ENCODE measurements at places on chromosomes 2 and 18. TPM values are rescaled to one million over a fixed set of nuclear protein-coding genes. Genes with fewer than 3 reads are reported as not detected.

ARMC9 gene
- total RNA-seq, result 33.8 TPM

HNMT gene
- 1.3 TPM for total RNA-seq

SCYGR4 gene
- total RNA-seq, result not detected

- H3K27me3 ChIP-seq, result no peaks in the 10 kb centered on the region
- no peaks in the 10 kb centered on the region for H3K4me1 ChIP-seq
- H3K27ac ChIP-seq, result no peak overlapping the region
- DNase-seq, result peak; percentile 27
These were observed 2.5 kb upstream of the ANKRD39 start for GRCh38 chr2:96860065-96861029.

- no peaks in the 10 kb centered on the region for H3K4me1 ChIP-seq
- no peaks in the 10 kb centered on the region for H3K27me3 ChIP-seq
- no peak for DNase-seq
- no peak overlapping the region for H3K27ac ChIP-seq
These were observed 17.2 kb upstream of the NAPG start for GRCh38 chr18:10508591-10508990.

GRCh38 chr2:27954771-27955383 lies 64.3 kb downstream of the BABAM2 start:
- H3K4me3 ChIP-seq, result no peak overlapping the region
- no peak for DNase-seq
- peaks cover 3% of the 10 kb centered on the region for H3K4me1 ChIP-seq
- no peak overlapping the region for H3K27ac ChIP-seq
- no peaks in the 10 kb centered on the region for H3K36me3 ChIP-seq

All from H9 (cell line).